ENCODE measurements at places on chromosomes 5 and 9.

DNA sequence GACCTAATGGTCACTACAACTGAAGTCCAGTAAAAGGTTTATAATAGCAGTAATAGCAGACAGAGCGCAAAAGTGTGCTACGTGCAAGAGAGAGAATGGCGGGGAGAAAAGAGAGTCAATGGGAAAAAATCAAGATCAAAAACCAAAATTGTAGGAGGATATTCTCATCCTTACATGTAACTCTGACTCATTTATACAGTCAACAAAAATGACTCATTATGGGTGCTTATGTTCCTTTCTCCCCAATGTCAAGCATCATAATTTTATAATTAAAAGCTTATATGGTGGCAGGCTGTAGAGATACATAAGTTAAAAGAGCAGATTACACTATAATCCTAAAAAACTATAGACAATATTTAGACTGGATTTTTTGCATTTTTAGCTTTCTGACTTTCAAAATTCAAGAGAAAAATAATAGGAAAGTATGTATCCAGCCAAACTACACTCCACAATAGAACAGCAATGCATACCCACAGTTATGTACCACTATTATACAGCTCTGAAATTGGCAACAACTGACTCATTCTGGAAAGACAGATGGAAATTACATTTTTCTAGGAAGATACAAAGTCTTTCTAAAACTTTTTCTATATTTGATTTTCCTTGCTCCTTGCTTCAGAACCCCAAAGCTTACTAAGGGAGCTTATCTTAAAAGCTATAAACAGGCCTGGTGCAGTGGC, 78.4 kb downstream of the PLPP1 start:
- DNase-seq = no peak
- peaks cover 5% of the 10 kb centered on the region for H3K4me1 ChIP-seq
- peak overlapping the region; percentile 61 for H3K27ac ChIP-seq
- no peak overlapping the region for H3K4me3 ChIP-seq

DNA sequence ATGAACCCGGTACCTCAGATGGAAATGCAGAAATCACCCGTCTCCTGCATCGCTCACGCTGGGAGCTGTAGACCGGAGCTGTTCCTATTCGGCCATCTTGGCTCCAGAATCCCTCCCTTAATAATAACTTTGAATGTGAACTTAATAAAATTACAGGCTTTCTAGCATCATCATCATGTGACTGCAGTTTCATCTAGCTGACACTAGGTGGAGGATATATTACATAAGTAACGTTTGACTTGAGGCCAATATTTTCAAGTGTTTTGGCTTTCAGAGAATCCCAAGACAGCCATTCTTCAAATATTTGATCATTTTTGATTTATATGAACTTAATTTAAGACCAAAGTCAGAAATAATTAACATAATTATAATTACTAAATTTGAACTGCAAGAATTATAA, 474.9 kb upstream of the CDH10 start:
- H3K27ac ChIP-seq = no peak overlapping the region
- no peaks in the 10 kb centered on the region for H3K27me3 ChIP-seq
- DNase-seq = no peak

DNA sequence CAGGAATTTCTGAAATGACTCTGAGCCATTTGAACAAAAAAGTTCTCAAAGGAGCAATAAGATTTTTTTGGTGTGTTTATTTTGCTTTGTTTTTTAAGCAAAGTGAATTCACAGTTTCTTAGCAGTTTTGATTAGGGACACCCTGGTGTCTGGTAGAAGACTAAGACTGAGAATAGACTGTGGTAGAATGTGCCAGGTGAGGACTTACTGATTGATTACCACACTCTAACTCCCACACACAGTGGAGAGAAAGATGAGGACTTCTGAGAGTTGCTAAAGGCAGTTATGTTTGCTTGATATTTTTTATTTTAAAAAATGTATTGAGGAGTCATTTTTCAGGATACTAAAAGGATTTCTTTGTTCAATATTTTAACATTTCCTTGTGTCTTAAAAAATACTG, 175.1 kb downstream of the CD180 start:
- no peak for DNase-seq
- H3K27me3 ChIP-seq = no peaks in the 10 kb centered on the region
- H3K36me3 ChIP-seq = peaks cover 4% of the 10 kb centered on the region
- no peak overlapping the region for H3K4me3 ChIP-seq
- H3K4me1 ChIP-seq = no peaks in the 10 kb centered on the region
- H3K27ac ChIP-seq = no peak overlapping the region

- no peak for DNase-seq
- no peak overlapping the region for H3K4me3 ChIP-seq
- H3K4me1 ChIP-seq = no peaks in the 10 kb centered on the region
- H3K27ac ChIP-seq = no peak overlapping the region
Observed at GRCh38 chr5:137366526-137366925, 132.6 kb downstream of the SPOCK1 start.

DNA sequence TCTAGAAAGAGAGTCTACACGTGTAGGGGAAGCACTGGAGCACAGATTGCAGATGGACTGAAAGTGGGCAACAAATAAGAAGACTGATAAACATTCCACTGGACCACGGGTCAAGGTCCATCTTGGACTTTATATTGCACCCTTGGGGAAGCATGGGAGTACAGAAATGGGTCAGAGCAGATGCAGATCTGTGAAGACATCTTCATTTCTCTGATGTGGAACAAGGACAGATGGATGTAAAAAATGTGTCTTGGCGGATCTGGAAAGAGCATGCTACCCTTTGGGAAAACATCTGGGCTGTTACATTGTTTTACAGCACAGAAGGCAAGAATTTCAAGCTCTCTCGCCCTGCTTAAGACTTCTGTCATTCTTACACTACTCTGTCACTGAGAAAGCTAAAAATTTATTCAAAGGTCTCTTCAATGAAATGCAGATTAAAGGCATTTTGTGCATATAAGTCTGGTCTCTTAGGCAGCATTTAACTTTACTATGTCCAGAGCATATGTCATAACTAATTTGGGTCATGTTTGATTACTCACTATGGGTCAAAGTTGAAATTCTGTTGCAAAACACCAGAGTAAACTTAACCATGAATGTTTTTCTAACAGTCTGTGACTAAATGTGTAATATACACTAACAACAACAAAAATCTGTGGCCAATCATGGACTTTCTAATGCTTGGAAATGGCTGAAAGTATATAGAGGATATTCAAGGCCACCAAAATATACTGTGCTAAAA, 756.4 kb upstream of the DMAC1 start:
- H3K36me3 ChIP-seq = no peaks in the 10 kb centered on the region
- DNase-seq = no peak
- H3K4me3 ChIP-seq = no peak overlapping the region
- no peaks in the 10 kb centered on the region for H3K27me3 ChIP-seq

All from activated naive CD8-positive, alpha-beta T cell treated with anti-CD3 and anti-CD28 coated beads, Interleukin-2, amount 10 ng/mL, durations not matched to agents 7 days and 5 days (primary cell).